ENCODE measurements at places on chromosomes 7 and 10.

- no peak for DNase-seq
Observed at GRCh38 chr7:140232957-140233917, 56.5 kb upstream of the KDM7A start.

DNA sequence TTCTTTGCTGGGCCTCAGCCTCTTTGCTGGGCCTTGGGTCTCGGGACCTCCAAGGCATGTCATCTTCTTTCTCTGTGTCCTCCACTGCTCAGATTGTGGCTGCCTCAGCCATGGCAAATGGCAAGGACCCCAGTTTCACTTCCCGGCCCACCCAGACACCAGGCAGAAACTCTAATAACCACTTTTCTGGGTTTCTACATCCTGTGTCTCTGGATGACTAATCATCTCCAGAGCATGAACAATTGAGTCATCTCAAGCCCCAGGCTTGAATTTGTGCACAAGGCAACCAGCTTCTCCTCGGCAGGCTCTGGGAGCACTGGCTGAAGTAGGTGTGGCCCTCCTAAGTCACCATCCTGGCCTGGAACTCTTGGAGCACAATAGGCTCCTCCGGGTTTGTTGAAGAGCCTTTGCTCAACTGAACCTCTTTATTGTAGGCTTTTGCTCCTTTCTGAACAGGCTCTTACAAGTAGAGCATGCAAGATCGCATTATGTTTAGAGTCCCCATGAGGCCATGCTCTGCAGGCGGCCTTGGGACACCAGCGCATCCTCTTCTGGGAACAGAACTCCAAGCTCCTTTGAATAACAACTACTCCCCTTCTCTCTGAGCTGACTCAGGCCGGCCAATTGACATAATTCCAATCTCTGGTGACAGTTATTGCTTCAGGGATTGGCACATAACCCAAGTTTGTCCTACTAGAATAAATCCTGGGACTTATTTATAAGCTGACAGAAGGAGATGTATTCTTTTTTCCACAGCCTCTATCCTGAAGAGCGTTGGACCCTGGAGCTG lies 218.1 kb downstream of the WDR11 start:
- no peak for DNase-seq

DNA sequence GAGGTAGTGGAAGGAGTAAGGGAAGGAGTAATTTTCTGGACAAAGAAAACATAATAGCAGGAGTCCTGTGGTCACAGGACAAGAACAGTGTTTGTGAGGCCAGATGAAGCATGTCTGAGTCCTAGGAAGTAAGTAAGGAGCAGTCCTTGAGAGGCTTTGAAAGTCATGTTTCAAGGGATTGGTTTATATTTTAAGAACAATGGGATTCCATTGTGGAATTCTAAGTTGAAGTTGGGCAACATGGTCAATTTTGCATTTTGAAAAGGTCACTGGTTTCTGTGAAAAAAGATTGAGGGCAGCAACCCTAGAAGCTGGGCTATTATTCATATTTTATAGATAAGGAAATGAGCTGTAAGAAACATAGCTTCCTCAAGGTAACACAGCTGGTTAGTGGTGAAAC lies 10.8 kb upstream of the SLC25A28 start:
- DNase-seq = no peak

GRCh38 chr7:55133630-55134358 lies 115.0 kb downstream of the EGFR start:
- DNase-seq = no peak

DNA sequence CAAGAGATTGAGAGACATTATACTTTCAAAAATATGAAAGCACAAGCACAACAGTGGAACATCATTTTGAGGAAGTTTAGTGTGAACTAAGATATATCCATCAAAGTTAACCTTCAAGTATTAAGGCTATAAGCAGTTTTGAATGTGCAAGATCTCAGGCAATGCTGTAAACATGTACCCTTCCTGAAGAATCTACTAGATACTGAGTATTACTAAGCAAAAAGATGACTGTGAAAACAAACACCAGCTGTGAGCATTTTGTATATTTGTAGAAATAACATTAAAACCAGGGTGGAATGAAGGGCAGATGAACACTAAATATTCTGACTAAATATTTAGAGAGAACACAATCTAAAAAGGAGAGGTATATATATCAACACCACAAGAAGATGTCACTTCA lies 41.3 kb upstream of the ADRA2A start:
- no peak for DNase-seq

GRCh38 chr10:72759584-72759983 lies 67.6 kb downstream of the MCU start:
- DNase-seq = no peak

DNA sequence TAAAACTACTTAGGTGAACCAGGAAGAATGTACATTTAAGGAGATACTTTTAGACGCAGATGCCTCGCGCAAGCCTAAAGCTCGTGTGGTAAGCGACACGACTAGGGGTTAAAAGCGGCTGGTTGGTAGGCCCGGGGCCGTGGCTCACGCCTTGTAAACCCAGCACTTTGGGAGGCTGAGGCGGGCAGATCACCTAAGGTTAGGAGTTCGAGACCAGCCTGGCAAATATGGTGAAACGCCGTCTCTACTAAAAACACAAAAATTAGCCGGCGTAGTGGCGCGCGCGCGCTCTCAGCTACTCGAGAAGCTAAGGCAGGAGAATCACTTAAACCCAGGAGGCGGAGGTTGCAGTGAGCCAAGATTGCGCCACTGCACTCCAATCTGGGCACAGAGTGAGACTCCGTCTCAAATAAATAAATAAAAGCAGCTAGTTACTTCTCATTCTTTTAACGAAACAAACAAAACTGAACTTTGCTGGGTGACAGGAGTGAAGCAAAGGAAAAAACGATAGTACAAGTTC lies 879 bp downstream of the NUDT5 start:
- peak; percentile 10 for DNase-seq

DNA sequence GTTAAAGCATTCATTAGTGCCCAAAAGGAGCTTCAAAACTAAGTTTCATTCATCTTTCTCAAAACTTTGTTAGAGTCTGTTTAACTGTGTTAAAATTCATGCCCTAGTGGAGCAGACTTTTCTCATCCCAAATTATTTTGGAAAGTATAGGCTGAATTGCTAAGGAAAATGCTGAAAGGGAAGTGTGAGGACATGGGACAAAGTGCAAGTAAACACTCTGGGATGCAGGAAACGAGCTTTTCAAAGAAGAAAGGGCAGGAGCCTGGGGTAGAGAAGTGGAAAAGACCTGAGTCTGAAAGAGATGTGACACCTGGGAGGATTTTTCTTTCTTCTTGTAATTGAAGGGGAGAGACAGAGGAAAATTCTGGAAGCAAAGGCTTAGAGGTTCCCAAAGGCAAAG lies 93.1 kb upstream of the ANKRD1 start:
- no peak for DNase-seq

DNA sequence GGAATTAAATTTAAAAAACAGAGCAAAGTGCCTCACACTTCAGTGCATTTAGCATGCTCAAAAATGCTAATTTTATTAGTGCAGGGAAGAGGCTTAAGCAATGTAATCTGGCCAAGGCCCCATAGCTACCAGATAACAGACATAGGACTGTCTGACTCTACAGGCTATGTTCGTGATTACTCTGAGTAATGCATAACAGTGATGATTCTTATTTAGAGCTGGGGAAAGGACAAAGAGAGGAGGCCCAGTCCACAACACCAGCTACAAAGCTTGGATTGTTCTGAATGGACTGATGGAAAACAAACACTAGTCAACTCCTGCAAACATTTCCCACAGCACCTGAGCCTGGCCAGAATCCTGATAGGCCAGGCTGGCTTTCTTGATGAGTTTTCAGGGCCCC lies 8.4 kb upstream of the CH25H start:
- no peak for DNase-seq

DNA sequence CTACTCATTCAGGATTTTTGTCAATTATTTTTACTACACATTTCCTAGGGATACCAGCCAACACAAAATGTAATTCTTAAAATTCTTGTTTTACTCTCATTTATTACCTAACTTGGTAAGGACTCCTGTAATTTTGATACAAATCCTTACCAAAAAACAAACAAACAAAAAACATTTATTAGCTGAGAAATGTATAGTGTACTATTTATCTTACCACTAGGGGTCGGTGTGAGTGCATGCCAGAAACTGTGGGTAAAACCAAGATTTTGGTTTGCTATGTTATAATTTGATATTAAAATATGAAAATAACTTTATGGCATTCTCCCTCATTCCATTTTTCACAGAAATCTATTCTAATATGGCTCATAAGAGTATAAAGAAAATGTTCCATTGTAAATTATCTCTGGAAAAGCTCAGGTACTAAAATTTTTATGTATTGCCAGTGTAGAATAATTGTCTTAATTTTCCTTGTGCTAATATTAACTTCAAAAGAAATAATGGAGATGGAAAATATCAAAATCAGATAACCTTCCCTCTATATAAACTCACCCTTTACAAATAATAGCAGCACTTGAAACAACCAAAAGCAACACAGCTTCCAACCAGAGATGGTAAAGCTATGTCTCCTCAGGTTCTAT lies 290.8 kb upstream of the PCDH15 start:
- DNase-seq = no peak

GRCh38 chr7:94049615-94050014 lies 45.5 kb upstream of the BET1 start:
- DNase-seq = no peak

DNA sequence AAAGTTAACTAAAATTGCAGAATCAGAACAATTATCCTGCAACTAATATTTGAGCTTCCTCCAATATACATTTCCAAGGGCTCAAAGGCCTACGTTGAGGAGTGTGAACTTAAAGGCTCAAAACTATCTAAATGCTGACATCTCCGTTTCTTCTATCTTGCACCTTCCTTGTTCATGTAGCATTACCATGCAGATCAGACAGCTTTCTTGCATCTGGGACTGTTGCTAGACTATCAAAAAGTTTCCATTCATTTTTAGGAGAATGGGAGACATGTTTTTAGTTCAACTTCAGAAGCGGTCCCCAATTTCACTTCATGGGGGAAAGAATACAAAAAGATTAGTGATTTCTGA lies 2.9 kb downstream of the ANKRD1 start:
- DNase-seq = no peak

- DNase-seq = no peak
Observed at GRCh38 chr10:102777711-102778453, 34.1 kb downstream of the WBP1L start.

DNA sequence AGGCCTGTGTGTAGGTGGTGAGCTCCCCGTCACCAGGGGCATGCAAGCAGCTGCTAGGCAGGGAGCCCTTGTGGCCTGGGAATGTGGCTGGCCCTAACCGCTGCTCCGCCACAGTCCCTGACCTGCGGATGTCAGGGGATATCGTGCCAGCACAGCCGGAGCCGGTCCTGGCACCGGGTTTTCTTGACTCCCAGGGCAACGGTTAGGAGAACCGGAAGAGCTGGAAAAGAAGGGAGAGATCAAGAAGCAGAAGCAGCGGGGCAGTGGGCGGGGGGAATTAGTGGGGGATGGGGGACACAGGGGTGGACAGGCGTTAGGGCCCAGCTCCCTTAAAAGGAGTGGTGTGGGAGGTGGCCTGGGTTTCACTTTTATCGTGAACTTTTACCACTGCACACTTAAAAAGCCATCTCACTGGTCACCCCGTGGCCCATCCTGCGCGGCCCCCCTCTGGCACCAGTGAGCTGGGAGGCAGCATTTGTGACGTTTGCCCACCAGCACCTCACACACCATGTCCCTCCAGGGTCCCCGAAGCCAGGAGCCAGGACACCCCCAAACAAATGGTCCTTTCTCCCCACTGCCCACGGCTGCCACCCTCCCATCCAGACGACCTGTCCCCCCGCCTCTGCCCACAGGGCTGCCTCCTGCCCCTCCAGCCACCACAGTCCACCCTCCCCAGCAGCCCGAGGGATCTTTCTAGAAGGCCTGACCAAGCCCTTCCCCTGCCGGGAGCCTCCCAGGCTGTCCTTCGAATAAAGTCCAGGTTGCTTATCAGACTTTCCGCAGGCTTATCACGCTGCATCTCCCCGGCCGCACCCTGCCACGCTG lies 1.8 kb upstream of the MICALL2 start:
- no peak for DNase-seq

DNA sequence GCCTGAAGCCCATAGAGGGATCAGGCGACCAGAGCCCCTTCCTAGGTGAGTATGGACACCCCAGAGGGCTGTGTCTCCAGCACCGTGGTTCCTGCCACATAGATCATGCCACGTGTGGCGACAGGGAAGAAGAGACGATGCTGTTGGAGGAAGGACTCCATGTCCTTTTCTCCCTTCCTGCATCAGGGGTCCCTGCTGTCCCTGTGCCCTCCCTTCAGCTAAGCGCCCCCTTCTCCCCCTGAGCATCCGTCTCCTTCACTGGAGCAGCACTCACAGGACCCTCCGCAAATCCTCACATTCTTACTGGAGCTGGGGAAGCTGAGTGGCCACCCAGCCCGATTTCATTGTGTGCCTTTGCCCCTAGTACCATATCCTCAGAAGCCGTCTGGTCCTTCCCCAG lies 85.6 kb upstream of the NPS start:
- no peak for DNase-seq

DNA sequence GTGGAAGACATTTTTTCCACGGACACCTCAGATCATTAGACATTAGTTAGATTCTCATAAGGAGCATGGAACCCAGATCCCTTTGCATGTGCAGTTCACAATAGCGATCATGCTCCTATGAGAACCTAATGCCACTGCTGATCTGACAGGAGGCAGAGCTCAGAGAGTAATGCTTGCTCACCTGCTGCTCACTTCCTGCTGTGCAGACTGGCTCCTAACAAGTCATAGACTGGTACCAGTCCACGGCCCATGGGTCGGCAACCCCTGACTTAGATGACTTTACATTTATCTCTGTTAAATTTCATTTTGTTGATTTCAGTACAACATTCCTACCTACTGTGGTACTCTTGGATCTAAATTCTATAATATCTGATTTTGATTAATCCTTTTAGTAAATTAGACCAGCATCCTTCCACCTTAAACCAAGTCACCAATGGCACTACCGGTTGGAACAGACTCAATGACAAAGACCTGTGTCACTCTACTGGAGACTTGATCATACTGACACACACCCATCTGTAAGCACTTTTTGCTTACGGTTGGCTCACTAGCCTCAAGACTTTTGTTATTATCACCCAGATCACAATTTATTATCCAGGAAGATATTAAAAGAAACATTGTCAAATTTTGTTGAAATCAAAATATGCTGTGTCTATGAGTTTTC lies 8.0 kb upstream of the CCDC71L start:
- no peak for DNase-seq

GRCh38 chr7:70040970-70041766 lies 442.9 kb downstream of the AUTS2 start:
- DNase-seq = no peak

- DNase-seq = no peak
Observed at GRCh38 chr7:89265631-89266030, 470.1 kb upstream of the TEX47 start.

GRCh38 chr7:74380720-74381119 lies 73.0 kb upstream of the GTF2IRD1 start:
- no peak for DNase-seq

GRCh38 chr10:86664341-86665217 lies 3.7 kb upstream of the LDB3 start:
- no peak for DNase-seq

Measured in CD4-positive, alpha-beta T cell treated with Interleukin-6 at 100 ng/mL for 8 hours (primary cell).